Activated CD4-positive, alpha-beta T cell treated with anti-CD3 and anti-CD28 coated beads for 36 hours (primary cell): ENCODE measurements at places on chromosomes 5 and 9.
A peak's percentile ranks its signal among the peaks of the same experiment; 100 is the strongest.

GRCh38 chr5:17219469-17219868 lies 2.0 kb downstream of the BASP1 start:
- no peak for DNase-seq

DNA sequence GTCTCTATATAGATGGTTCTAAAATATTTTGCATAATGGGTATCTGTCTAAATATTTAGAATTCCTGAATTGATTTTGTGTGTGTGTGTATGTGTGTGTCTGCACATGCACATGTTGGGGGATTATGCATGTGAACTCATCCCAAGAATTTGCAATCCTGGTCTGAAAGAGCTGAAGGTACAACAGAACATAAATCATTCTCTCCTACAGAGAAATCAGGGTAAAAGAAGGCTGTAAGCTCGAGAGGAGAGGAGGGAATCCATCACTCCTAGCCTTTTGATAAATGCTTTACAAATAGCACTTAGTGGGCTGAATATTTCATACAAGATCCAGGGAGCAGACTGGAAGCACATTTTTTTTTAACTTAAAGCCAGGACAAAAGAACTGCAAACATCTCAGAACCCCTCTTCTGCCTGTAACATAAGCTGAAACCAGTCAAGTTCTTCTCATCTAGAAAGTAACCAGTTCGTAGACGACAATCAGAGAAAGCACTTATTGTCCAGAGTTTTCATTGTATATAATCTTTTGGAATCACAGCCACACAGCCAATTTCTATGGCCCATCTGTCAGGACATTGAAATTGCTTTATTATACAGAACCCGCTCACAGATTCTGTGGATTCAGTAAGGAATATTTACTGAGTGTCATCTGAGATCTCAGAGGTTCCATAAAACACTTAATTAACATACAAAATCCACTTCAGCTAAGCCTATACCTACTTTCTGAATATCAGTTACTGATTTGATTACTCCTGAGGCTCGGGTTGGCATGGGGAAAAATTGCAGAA lies 541.4 kb upstream of the ZNF462 start:
- no peak for DNase-seq

- no peak for DNase-seq
Observed at GRCh38 chr9:126205845-126206498, 120.7 kb upstream of the MVB12B start.

GRCh38 chr5:112257005-112257404 lies 162.1 kb downstream of the EPB41L4A start:
- no peak for DNase-seq

GRCh38 chr5:5291357-5291756 lies 131.1 kb upstream of the ICE1 start:
- no peak for DNase-seq

DNA sequence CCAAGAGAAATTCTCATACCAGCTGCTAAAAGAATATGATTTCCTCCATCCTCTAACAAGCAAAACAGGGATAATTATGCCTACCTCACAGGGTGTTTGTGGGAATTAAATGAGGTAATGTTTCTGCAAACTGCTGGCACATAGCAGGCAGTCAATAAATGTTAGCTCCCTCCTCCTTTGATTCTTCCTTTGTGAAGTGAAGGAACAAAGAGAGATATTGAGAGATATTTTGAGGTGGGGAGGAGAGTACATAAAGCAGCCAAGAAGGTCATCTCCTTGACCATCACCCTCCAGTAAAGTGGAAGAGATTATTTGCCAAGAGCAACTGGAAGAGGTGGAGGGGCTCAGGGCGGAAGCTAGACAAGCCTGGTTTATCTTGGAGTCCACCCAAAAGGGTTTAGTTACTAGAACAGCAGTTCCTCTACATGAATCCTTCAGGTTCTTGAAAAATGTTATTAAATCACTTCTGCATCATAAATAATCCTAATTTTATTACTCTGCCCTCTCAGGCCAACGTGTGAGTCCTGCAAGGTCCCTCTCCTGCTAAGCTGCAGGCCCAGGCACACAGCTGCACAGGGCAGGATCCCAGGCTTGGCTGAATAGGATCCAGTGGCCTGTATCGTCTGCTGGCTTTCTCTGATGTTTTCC lies 35.0 kb upstream of the TLE1 start:
- no peak for DNase-seq

DNA sequence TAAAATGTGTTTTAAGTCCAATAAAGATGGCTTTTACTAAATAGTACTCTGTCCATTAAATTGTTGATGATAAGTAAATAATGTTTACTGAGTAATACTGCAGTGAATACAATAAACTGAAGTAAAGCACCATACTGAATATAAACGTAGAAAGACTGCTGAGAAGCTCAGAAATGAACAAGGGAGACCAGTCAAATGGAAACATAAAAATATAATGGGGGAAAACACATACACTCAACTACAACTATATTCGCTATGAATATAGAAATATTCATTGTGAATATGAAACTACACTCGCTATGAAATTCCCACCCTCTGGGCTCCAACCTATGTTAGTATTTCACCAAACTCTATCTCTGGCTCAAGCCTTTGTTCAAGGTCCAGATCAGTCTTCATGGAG lies 41.9 kb upstream of the UBQLN1 start:
- DNase-seq: no peak

DNA sequence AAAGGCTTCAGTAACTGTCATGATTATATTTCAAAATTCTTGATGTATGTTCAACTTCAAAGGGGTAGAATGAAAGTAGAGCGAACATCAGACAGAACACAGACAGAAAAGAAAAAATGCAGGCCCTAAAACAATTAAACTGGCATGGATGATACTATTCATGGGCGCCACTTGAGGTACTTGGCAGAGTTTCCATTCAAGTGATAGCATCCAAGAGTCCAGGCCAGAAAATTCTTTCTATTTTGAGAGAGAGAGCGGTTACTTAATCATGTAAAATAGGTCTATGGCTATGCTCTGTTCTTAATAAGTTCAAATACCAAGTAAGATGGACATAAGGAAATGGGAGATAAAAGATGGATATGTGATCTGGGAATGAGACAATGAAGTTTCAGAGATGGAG lies 21.4 kb upstream of the PRR16 start:
- no peak for DNase-seq

GRCh38 chr5:82622711-82623514 lies 344.8 kb upstream of the RPS23 start:
- DNase-seq: no peak

DNA sequence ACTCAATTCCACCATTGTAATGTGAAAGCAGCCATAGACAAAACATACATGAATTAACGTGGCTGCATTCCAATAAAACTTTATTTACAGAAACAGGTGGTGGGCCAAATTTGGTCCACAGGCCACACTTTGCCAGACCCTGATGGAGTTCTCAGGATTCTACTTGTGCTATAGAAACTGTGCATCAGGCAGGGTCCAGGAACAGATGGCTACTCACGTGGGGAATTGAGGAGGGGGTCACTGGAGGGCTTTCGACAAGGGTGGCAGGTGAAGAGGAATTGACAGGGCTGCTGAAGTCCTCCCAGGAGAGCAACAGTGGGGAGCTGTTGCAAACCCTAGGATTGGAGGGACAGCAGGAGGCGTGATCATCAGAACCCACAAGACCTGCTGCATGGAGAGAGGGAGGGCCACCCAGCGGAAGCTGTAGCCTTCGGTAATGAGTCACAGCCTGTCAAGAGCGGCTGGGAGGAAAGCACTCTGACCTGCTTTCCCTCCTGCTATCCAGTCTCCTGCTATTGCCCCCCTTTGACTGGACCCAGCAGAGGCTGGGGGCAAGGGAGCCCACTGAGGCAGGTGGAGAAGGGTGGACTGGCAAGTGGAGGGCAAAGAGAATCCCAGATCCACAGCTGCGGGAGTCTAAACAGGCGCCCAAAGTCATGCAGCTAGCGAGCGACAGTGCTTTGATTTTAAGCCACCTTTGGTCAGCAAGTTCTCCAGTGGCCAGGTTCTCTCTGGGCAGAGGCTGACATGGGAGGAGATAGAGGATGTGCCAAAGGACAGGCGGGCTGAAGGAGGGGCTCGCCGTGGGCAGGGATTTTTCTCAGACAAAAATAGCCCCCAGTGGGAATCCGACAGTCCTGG lies 138.3 kb upstream of the SMIM23 start:
- peak; percentile 10 for DNase-seq

DNA sequence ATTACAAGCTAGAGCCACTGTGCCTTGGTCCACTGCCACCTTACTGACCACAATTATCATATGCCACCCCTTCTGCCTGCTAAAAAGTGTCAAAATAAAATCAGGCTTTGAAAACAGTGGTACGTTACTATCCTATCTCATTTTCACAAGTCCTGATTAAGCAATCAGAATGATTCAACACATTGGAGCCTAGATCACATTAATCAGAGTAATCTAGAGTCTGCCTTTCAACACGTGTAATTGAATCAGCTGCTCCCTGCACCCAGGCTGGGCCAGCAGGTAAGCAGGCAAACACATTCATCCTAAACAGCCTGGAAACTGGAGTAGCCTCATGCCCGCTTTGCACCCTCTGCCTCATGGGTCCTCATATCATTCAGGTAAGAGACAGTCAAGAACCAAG lies 186.2 kb downstream of the DCP2 start:
- DNase-seq: no peak

DNA sequence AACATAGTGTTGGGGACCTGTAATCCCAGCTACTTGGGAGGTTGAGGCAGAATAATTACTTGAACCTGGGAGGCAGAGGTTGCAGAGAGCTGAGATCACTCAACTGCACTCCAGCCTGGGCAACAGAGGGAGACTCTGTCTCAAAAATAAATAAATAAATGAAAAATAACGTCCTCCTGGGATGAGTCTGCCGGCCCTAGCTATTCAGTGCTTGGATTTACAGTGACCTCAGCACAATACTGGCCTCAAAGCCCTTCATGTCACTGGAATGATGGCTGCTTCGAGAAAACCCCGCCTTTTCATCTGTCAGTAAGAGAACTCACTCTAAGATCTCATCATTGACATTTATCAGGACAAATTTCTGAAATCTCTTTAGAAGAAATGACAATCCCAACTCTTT lies 35.5 kb downstream of the SOX30 start:
- no peak for DNase-seq

- DNase-seq: no peak
Observed at GRCh38 chr9:87322840-87323635, 174.6 kb upstream of the DAPK1 start.

GRCh38 chr9:33466565-33467495 lies 6.9 kb downstream of the NOL6 start:
- DNase-seq: peak; percentile 85

GRCh38 chr9:21528123-21528808 lies 46.2 kb upstream of the IFNE start:
- no peak for DNase-seq

- no peak for DNase-seq
Observed at GRCh38 chr5:79898611-79899010, 92.5 kb downstream of the MTX3 start.

GRCh38 chr9:92563116-92564100 lies 27.6 kb upstream of the ECM2 start:
- DNase-seq: no peak

- no peak for DNase-seq
Observed at GRCh38 chr5:153598099-153598498, 107.6 kb downstream of the GRIA1 start.

- no peak for DNase-seq
Observed at GRCh38 chr5:16810208-16810854, 125.8 kb downstream of the MYO10 start.

DNA sequence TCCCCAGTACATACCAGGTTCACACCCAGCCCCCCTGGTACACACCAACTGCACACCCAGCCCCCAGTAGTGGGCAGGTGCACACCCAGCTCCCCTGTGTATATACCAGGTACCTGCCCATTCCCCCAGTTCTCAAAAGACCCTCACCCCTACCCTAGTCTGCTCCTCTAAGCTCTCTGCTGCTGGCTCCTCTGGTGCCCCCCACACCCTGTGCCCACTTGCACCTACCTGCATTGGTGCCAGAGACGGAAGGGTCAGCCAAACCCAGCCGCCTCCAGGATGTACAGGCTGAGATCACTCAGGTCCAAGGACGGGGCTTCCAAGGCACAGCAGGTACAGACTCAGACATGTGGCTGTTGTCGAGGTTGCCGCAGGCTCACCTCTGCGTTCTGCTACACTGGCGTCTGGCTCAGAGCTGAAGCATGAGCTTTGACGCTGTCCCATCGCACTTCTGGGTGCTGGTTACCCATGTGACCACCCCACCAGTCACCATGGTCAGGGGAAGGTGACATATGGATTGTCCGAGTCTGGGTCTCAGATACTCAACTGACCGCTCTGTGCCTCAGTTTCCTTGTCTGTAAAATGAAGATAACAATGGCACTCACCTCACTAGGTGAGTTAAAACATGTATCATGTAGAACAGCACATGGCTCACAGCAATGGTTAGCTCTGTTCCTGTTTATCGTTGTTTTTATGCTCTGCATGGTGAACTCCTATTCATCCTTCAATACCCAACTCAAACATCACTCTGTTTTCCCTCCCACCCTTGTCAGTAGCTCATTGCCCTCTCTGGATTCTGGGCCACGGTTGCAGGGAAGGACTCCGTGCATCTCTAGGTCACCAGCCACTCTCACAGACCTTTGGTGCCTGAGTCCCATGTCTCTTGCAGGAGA lies 45.3 kb upstream of the SUSD3 start:
- DNase-seq: no peak

GRCh38 chr5:68515514-68515913 lies 300.0 kb downstream of the PIK3R1 start:
- DNase-seq: no peak

DNA sequence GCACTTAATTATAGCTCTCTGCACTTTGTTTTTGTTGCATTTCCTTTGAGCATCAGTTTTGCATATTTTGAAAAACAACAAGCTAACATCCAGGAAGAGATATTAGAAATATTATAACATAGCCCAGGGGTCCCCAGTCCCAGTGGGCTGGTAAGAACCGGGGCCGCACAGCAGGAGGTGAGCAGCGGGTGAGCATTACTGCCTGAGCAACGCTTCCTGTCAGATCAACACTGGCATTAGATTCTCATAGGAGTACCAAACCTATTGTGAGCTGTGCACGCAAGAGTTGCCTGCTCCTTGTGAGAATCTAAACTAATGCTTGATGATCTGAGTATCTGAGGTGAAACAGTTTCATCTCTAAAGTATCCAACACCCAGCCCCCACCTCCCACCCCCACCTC lies 675.9 kb upstream of the ZNF608 start:
- DNase-seq: no peak
